ENCODE measurements at places on chromosomes 1 and 21. TPM values are rescaled to one million over a fixed set of nuclear protein-coding genes. Genes with fewer than 3 reads are reported as not detected.

Gene JAM2
- 32.3 TPM for total RNA-seq

Gene FAM72C
- not detected for total RNA-seq

Gene TNFRSF4
- total RNA-seq = 2.1 TPM

Gene DIPK1A
- 7.0 TPM for total RNA-seq

Gene RASSF5
- total RNA-seq = 3.9 TPM

Gene GJC2
- total RNA-seq = 1.6 TPM

Gene RAB13
- 59.9 TPM for total RNA-seq

DNA sequence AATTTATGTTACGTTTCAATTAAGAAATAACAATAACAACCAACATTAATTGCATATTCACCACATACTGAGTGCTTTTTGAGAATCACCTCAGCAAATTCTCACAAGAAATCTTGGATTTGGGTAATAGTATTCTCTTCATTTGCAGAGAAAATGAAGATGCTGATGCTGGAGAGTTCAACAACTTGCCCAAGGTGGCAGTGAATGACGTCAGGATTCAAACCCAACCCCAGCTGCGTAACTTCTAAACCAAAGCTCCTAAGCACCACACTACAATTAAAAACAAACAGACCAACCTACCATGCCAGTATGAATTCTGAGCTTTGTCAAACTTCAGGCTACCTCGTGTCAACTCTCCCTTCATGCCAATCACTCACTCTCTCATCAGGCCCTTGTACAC lies 46.7 kb upstream of the GJB5 start:
- DNase-seq = no peak

DNA sequence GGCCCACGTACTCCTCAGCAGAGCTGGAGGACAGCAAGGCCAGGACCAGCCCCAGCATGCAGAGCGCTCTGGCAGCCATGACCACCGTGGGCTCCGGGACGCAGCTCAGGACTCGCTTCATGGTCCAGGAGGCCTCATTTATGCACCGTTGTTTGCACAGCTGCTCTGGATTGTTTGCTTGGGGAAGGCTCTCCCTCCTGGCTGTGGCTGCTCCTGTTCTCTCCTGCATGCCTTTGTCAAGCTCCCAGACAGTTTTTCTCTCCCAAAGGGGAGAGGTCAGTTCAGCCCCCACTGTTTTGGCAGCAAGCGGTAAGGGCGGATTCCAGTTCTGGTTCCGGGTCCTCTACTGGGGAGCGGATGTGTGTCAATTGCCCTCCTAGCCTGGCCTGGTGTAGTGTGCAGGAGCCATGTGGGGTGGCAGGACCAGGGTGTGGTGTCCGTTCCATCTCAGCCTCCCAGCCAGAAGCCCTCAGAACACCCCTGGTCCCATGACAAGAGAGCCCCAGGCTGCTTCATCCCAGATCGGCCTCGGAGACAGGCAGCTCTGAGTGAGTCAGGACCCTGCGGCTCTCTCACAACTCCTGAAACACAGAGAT lies at the start of gene TFF3:
Gene TFF3 (minus strand): TSS at position 114 of the 596 bp plus-strand sequence. CDS start 35 bp downstream, at position 79.
- DNase-seq = no peak

- DNase-seq = peak; percentile 69
Measured at GRCh38 chr21:37266515-37267221, 466 bp downstream of the VPS26C start.

DNA sequence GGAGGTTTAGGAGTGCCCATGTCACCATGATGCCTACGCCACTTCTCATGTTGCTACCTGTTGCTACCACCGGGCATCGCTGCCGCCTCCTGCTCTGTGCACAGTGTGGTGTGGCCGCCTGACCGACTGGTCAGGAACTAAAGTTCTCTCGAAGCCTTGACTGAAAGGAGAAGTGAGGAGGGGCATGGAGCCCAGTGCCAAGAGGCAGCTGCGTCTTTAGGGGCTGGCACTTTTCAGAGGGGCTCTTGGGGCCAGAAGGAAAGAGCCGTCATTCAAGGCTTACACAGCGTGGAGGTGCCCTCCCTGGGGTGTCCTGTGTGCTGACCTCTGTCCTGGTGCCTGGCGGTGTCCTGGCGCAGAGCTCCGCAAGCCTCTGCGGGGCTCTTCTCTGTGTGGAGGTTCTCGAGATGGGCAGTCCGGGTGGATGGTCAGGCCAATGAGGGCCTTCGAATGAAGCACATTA lies 57.2 kb downstream of the ADARB1 start:
- DNase-seq = no peak

- DNase-seq = no peak
Measured at GRCh38 chr21:33126569-33126968, 56.6 kb downstream of the OLIG1 start.

DNA sequence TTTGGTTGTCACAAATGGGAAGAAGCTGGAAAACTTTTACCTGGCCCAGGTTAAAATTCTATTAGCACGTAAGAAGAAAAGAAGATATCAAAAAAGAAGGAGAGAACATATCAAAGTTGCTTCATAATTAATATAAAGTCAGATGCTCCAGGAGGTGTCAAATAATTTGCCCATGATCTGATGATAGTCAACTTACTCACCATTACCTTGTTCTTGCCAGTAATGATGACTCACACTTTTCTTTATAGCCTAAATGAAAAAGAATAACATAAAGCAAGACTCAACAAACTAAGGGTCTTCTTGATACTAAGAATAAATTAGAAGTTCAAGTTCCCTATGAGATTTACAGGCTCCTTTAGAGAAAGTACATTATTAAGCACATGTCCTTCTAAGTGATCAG lies 580.4 kb downstream of the TTLL7 start:
- DNase-seq = no peak

GRCh38 chr1:172976222-172977041 lies 74.3 kb downstream of the TNFSF18 start:
- DNase-seq = no peak

GRCh38 chr1:241706967-241707366 lies 54.9 kb downstream of the WDR64 start:
- DNase-seq = no peak

- no peak for DNase-seq
Measured at GRCh38 chr21:28975397-28975796, 17.3 kb downstream of the LTN1 start.

- no peak for DNase-seq
Measured at GRCh38 chr1:18452550-18452949, 28.2 kb upstream of the KLHDC7A start.

- no peak for DNase-seq
Measured at GRCh38 chr1:91201176-91201575, 179.3 kb upstream of the ZNF644 start.

DNA sequence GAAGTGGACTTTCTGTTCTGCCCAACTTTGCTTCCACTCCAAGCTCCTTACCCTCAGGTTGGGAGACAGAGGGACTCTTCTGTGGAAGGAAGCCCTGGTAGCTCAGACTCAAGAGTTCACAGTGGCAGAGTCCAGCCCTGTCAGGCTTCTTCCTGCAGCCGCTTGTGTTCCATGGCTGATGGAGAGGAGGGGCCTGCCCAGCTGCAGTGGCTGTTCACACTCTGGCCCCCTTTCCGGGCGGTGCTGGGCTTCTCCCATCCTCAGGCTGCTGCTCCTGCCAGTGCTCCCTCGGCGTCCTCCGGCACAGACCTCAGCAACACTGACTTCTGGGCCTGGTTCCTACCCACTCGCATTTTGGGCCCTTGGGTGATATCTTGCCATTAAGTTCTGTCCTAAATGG lies 4.0 kb downstream of the KRTAP10-1 start:
- DNase-seq = peak; percentile 25

GRCh38 chr21:26177187-26177586 lies 6.6 kb upstream of the APP start:
- peak; percentile 44 for DNase-seq

GRCh38 chr1:28921286-28921869 lies 7.0 kb downstream of the EPB41 start:
- DNase-seq = no peak

All from Right ventricle myocardium superior (tissue), 1 donor.